ENCODE measurements at places on chromosomes 7 and 10.

- no peak for DNase-seq
Measured at GRCh38 chr10:61793760-61794703, 107.5 kb upstream of the ARID5B start.

GRCh38 chr7:140923358-140924006 is 1.2 kb downstream of the BRAF start:
- peak; percentile 21 for DNase-seq

DNA sequence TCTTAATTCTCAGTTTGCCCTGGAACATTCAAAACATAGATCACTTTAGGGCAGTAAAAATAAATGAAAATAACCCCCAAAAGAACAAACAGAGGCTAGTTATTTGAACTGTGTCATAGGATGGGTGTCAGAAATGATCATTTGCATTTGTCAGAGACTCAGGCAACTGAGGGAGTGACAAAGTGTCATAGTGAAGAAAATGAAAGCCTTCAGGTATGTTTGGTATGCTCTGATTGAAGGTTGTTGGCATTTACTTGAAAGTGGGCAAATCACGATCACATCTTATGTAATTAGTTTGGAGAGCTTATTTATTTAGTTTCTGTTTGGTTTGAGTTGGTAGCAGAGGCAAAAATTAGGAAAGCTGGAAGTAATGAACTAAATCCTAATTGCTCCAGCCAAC is 880.9 kb downstream of the ANKRD7 start:
- no peak for DNase-seq

DNA sequence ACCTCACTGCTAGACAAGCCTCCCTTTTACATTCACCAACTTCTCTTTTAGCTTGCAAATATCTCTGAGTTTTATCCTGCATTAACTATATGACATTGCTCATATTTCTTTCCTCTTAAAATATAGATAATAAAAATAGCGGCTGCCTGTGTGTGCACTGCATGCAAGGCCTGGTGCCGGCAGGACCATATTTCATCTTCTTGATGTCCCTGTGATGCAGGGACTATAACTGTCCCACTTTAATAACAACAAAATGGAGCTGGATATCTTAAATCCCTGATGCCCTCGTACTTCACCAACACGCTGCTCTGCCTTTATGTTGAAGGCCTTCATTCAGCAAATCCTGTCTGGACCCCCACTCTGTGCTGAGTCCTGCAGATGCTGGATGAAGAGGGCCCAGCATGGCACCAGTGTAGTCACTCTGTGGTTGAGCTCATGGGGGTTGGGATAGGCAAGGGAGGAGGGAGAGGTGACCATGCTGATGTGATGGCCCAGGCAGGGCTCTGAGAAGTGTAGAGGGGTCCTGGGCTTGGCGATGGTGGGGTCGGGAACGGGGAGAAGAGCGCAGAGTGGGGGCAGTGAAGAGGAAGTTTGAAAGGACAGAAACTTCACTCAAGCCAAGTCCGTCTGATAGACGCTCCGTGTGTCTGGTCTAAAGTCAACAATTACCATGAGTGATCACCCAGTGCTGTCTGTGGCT is 40.4 kb downstream of the C10orf90 start:
- DNase-seq, result no peak

GRCh38 chr10:14271621-14272020 is 59.1 kb downstream of the FRMD4A start:
- no peak for DNase-seq

DNA sequence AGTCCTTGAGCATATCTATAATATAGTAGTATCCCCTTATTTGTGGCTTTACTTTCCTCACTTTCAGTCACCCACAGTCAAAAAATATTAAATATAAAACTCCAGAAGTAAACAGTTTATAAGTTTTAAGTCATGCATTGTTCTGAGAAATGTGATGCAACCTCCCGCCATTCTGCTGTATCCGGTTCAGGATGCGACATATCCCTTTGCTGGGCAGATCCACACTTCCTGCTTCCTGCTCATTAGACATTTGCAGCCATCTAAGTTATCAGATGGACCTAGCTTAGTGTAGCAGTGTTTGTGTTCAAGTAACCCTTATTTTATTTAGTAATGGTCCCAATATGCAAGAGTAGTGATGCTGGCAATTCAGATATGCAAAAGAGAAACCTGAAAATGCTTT is 38.9 kb upstream of the BMS1 start:
- DNase-seq, result no peak

- DNase-seq, result no peak
Measured at GRCh38 chr10:121800831-121801230, 127.0 kb downstream of the ATE1 start.

DNA sequence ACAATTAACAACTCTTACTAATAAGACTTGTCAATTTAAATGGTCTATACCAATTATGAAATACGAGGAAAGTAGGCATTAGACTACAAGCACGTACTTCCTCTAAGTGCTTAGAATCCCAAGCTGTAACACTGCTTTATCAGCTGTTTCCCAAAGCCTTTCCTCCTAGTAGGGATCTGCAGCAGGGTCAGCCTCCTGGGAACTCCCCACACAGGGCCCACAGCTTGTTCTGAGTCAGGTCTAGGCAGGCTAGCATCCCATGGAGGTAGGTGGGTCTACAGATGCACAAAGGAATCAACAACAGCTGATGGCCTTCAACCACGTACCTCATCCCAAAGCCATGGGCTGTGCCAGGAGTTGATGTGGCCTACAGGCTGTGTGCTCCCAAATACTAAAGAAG is 14.7 kb downstream of the MMS19 start:
- no peak for DNase-seq

DNA sequence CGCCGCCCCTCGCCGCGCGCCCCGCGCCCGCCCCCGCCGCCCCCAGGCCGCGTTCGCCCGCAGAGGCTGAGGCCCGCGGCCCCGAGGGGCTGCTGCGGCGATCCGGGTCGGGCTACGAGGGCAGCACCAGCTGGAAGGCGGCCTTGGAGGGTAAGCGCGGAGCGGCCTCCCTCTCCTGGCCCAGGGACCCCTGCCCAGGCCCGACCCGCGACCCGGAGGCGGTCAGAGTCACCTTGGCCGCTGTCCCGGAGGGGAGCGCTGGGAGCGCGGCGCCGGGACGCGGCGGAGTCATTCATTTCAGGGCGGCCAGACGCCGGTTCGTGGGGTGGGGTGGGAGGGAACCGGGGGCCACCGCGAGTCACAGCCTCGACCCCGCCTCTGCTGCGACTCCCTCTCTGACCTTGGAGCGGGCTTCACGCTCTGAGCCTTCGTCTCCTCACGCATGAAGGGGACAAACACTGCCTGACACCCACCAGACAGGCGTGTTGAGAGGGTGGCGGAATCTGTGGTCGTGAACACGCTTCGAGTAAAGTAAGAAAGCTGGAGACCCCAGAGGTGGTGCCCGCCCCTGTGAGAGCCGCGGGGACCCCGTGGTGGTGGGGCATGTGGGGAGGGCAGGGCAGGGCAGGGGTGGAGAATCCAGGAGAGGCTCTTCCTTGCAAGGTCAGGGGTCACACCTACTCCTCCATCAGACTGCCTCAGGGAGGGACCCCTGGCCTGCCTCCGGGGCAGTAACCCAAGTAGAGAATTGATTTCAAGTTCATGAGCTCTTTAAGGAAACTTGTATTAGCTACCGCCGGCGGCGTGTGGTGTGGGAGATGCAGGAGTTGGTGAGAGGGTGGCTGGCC is 707 bp downstream of the CLEC2L start:
- no peak for DNase-seq

GRCh38 chr7:98840722-98841121 is 29.1 kb downstream of the TMEM130 start:
- no peak for DNase-seq

GRCh38 chr7:74455291-74455804 is 1.6 kb downstream of the GTF2IRD1 start:
- no peak for DNase-seq

GRCh38 chr10:13678101-13678843 is 91.5 kb downstream of the PRPF18 start:
- no peak for DNase-seq

DNA sequence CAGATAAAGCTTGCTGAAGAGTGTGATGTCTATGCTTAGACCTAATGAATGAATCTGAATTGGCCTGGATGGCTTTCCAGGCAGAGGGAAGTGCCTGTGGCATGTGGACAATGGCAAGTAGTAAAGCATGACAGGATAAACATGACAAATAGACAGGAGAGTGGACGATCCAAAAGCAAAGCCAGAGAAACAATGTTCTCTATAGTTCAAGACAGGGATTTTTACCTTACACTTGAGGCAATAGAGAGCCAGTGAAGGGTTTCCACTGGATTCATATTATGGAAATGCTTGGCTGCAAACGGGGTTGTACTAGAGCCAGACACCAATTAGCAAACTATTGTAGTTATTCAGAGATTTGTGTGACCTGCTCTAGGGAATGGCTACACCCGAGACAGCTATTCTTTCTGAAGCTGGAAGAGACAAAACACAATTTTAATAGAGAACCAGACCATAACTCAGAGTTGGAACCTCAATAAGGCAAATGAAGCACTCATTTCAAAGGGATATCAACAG is 2.3 kb downstream of the AGMO start:
- no peak for DNase-seq

- no peak for DNase-seq
Measured at GRCh38 chr10:120782336-120782735, 68.8 kb upstream of the WDR11 start.

- no peak for DNase-seq
Measured at GRCh38 chr10:129758207-129759021, 205.7 kb downstream of the EBF3 start.

GRCh38 chr7:111043561-111043960 is 47.4 kb upstream of the LRRN3 start:
- DNase-seq, result no peak

GRCh38 chr7:130430841-130431666 is 9.8 kb downstream of the CEP41 start:
- no peak for DNase-seq

DNA sequence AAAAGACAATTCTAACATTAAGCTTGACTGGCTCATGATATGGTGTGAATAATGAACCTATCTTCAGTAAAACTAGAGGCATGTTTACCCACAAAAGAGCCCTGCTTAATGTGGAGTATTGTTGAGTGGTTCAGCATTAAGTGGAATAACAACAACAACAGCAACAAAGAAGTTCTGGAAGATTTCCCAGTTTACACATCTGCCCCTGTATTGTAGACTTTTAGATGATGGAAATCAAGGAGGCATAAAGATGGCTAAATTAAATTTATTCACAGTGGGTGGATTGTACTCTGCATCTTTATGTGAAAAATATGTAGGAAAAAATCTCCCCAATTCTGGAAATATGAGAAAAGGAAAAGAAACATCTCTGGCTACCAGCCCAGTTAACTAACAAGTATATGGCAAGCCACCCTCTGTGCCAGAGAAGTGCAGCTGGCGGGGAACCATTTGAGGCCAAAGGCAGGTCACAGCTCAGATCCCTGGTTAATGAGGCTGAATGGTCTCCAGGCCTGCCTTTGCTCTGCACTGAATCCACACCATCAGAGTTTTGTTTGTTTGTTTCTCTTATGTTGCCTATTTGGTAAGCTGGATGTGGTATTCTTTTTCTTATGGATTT is 186.0 kb downstream of the SEMA3D start:
- DNase-seq, result no peak

- no peak for DNase-seq
Measured at GRCh38 chr10:129973674-129974059, 9.6 kb upstream of the EBF3 start.

GRCh38 chr7:130151591-130152492 is 53.4 kb downstream of the TMEM209 start:
- DNase-seq, result peak; percentile 44

GRCh38 chr7:105980645-105981396 is 17.8 kb downstream of the CDHR3 start:
- no peak for DNase-seq

GRCh38 chr10:92787557-92788152 is 60.7 kb upstream of the EXOC6 start:
- DNase-seq, result no peak

Data from hematopoietic multipotent progenitor cell treated with erythropoietin and hydrocortisone succinate and interleukin-3 and kit ligand, for 4 days (in vitro differentiated cells).